ENCODE measurements at places on chromosomes 5 and 9.

DNA sequence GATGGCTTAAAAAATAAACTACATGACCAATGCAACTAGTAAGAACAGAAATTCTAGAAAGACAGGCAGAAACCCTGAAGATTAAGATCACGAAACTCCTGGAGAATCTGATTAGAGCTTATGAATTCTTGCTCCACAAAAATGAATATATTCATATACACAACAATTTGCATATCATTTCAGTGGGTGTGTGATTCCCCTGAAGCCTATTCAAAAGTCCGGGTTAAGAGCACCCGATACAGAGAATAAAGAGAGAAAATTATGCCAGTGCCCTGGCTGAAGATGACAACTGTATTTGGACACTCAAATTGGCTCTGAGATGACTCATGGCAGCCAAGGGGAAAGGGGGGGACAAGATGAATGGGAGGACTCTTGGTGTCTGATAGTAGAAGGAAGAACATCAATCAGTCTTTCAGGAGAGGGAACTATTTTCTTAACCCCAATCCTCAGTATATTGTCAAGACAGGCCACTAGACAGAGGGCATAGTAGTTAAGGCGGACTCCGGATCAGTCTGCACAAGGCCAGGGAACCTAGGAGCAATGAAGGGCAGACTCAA, 6.0 kb downstream of the TMOD1 start:
- DNase-seq = no peak

GRCh38 chr5:150298701-150299451, 3.8 kb downstream of the ARSI start:
- DNase-seq = peak; percentile 94

GRCh38 chr9:93340091-93340490, 111.4 kb upstream of the FAM120A start:
- DNase-seq = no peak

GRCh38 chr5:107831612-107832395, 161.1 kb upstream of the EFNA5 start:
- DNase-seq = no peak

DNA sequence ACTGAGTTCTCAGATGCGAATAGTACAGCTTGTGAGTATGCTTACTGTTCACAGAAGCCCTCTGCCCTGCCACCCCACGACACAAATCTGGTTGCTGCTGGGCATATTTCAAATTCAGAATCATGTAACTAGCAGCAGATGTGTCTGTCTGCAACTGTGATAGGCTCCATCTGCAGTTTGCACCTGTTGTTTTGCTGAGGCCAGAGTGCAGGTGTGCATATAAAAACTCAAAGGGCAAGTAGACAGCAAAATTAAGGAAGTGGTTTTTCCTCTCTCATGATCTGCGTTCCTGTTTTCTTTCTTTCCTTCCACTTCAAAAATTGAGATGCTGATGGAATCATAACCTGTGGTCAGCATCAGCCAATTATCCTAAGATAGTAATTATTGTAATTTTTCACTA, 1000.5 kb downstream of the PTPRD start:
- no peak for DNase-seq

- no peak for DNase-seq
Observed at GRCh38 chr5:41793141-41793770, 77.0 kb downstream of the OXCT1 start.

GRCh38 chr5:56269216-56269927, 36.2 kb upstream of the ANKRD55 start:
- no peak for DNase-seq

GRCh38 chr5:170752257-170753215, 31.0 kb upstream of the GABRP start:
- DNase-seq = no peak

DNA sequence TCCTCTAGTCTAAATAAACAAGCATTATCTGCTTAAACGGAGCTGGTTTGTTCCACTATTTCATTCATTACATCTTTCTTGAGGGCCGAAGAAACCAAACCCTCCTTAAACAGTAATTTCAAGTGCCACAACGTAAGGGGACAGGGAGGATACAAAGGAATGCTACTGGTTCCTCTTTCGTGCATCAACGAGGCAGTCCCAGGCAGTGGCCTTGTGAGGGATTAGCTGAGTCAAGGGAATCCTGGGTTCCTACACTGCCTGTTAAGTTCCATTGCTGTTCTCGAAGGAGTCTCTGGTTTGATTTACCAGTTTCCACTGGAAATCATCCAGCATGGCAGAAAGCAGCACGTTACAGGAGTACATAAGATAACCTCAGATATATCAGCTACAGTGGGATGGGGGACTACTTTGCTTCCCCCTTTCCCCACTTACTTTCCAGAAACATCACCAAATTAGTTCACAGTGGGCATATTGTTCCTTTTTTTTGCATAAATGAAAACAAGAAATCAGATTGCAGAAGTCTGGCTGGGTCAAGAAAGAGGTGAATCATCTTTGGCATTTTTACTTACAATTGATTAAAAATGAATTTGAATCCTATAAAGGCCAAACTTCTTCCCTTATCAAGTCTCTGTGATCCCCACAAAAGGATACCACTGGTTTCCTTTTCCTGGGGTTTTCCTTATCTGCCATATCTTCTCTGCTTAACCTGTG, 2.5 kb upstream of the RANBP3L start:
- DNase-seq = no peak

DNA sequence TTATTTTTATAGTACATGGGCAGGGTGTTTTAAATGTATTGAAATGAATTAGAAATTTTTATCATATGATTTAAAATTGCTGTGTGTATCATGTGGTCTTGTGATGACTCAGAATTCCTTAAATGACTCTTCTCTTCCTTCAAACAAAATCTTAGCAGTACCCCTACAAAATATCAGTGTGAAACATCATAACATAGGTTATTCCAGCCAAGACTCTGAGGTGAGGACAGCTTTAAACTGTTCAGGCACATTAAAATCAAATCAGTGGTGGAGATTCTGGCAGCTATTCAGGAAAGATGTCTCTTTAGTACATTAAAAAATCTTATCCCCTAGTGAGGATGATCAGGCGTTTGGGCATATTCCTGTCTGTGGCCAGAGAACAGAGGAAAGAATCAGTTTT, 174.0 kb downstream of the MAN2A1 start:
- DNase-seq = no peak

- no peak for DNase-seq
Observed at GRCh38 chr5:180289966-180290365, 1.9 kb downstream of the MAPK9 start.

DNA sequence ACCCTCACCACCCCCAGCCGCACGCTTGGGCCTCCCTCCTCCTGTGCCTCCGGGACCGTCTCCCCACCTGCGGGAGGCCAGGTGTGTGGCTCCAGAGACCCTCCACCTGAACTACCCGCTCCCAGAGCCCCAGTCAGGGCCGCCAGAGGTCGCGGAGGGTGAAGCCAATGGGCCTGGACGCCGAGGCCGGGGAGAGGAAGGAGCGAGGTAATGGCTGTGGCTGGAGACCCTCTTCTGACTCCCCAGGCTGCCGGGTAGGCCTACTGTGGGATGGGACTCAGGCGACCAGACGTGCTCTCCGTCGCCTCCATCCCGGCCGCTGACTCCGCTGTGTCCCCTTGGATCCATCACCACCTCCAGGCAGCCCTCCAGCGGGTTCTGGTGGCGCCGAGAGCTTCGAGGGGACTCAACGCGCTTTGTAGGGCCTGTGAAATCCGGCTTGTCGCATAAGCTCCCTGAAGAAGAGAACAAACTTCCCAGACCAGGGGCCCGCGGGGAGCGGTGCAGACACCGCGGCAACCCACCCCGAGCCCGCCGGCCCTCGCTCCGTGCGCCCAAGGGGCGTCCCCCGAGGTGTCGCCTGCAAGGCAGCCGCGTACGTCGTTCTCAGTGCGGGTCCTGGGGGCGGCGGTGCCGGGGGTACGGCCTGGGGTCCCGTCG, 12.6 kb downstream of the IRX2 start:
- DNase-seq = no peak

GRCh38 chr5:10595293-10595671, 31.4 kb downstream of the ANKRD33B start:
- DNase-seq = no peak

- no peak for DNase-seq
Observed at GRCh38 chr5:36178524-36178890, 26.6 kb downstream of the SKP2 start.

GRCh38 chr5:124515497-124516245, 230.8 kb downstream of the ZNF608 start:
- no peak for DNase-seq

- DNase-seq = no peak
Observed at GRCh38 chr5:75375414-75375813, 38.4 kb downstream of the HMGCR start.

- no peak for DNase-seq
Observed at GRCh38 chr5:129384736-129385135, 75.4 kb upstream of the ADAMTS19 start.

DNA sequence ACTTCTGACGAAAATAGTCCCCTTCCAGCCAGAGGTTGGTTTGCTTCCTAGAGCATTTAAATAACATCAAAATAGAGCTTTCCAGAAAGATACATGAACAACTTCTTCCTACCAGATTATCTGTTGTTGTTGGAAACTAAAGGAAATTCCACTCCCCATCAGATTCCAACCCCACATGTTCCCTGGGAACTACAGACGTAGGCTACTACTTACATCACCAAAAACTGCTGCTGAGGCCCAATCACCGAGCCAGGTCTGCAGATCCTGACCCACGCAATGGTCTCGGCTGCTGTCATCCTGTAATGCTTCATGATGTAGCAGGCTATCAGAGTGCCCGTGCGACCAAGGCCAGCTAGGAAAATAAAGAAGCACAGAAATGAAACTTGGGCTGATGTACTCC, 73.4 kb downstream of the HABP4 start:
- DNase-seq = no peak

DNA sequence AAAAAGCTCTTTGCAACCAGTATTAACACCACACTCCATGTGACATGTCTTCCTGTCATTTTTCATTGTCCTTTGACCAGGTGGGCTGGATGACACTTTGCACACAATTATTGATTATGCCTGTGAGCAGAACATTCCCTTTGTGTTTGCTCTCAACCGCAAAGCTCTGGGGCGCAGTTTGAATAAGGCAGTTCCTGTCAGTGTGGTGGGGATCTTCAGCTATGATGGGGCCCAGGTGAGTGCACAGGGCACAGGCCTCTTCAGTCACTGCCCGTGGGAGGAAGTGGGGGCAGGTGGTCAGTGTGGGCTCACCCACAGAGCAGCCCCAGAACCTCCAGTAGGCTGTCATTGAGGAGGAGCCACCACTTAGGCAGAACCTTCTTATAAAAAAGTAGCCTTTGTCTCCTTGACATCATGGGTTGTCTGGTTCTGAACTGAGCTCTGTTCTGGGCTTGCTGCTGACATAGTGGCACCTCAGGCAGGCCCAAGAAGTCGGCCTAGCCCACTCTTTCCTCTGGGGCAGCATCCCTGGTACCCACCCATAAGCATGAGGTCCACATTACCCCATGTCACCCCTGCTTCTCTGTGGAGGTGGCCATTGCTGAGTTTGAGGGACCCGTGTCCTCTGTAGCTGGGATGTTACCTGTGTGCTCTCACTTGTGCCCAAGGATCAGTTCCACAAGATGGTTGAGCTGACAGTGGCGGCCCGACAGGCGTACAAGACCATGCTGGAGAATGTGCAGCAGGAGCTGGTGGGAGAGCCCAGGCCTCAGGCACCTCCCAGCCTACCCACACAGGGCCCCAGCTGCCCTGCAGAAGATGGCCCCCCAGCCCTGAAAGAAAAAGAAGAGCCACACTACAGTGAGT, 39.3 kb downstream of the SECISBP2 start:
- DNase-seq = no peak

GRCh38 chr5:98941131-98941883, 12.5 kb upstream of the CHD1 start:
- no peak for DNase-seq

- no peak for DNase-seq
Observed at GRCh38 chr5:130874861-130875417, 290.1 kb downstream of the HINT1 start.

DNA sequence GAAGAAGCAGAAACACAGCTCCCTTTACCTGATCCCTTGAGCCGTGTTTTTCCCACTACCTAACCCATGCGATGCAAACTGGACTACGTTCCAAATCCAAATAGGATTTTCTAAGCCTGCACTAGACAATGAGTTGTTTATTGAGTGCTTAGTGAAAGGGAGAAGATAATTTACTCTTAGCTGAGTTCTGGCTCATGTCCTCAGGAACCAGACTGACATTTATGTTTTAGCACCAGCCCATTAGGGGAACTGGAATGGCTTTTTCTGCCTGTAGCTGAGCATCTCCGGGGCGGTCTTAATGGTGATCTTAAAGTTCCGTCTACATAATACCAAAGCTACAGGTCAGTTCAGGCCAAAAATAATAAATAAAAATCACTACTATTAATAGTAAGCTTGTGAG, 81.5 kb downstream of the SH3TC2 start:
- DNase-seq = no peak

- no peak for DNase-seq
Observed at GRCh38 chr5:4001004-4001403, 405.4 kb downstream of the IRX1 start.

DNA sequence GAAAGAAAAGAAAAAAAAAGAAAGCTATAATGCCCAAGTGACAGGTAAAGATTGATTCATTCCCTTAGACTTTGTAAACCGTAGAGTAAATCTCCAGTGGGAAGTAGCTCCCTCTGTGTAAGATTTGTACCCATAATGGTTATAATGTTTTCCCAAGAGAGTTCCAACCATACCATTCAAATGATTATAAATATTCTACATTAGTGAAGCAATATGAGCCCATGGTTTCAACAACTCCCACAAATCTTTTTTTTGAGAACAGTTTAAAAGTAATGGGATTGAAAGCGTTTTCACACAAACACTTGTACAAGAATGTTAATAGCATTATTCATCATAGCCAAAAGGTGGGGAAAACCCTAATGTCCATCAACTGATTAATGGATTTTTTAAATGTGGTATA, 58.0 kb downstream of the GRAMD2B start:
- DNase-seq = no peak

GRCh38 chr5:105639068-105639467, 2031.7 kb downstream of the EFNA5 start:
- no peak for DNase-seq

- no peak for DNase-seq
Observed at GRCh38 chr9:120014796-120015195, 565.2 kb downstream of the CDK5RAP2 start.

GRCh38 chr9:109861918-109862317, 81.9 kb downstream of the PALM2AKAP2 start:
- no peak for DNase-seq

- DNase-seq = no peak
Observed at GRCh38 chr5:128021411-128021810, 62.2 kb upstream of the SLC12A2 start.

- no peak for DNase-seq
Observed at GRCh38 chr5:8413975-8414374, 545.0 kb downstream of the MTRR start.

GRCh38 chr5:41637869-41638268, 127.5 kb upstream of the PLCXD3 start:
- DNase-seq = no peak

GRCh38 chr9:116234081-116234480, 80.5 kb downstream of the PAPPA start:
- peak; percentile 82 for DNase-seq

DNA sequence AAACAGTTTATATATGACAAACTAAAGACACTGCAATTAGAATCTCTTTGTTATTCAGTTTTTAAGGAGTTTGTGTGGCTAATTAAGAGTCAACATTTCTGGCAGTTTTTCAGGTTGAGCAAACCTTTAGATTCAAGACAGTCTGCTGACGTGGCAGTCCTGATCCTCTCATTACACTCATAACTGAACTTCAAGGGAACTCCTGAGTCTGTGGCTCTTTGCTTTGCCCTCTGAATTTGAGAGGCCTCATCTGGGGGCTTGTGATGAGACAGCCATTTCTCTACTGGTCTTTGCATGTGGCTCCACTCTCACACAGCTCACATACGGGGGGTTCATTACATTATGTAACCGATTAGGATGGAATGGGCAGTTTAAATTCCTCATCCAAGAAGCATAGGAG, 182.9 kb upstream of the MEF2C start:
- no peak for DNase-seq

All from H54 (cell line).